Activated gamma-delta T cell treated with anti-CD3 and anti-CD28 coated beads, Interleukin-2, amount 50 U/mL, for 16 hours (primary cell): ENCODE measurements at places on chromosomes 7 and 10.

GRCh38 chr7:86991771-86992191, 67.7 kb downstream of the ELAPOR2 start:
- no peak for DNase-seq

DNA sequence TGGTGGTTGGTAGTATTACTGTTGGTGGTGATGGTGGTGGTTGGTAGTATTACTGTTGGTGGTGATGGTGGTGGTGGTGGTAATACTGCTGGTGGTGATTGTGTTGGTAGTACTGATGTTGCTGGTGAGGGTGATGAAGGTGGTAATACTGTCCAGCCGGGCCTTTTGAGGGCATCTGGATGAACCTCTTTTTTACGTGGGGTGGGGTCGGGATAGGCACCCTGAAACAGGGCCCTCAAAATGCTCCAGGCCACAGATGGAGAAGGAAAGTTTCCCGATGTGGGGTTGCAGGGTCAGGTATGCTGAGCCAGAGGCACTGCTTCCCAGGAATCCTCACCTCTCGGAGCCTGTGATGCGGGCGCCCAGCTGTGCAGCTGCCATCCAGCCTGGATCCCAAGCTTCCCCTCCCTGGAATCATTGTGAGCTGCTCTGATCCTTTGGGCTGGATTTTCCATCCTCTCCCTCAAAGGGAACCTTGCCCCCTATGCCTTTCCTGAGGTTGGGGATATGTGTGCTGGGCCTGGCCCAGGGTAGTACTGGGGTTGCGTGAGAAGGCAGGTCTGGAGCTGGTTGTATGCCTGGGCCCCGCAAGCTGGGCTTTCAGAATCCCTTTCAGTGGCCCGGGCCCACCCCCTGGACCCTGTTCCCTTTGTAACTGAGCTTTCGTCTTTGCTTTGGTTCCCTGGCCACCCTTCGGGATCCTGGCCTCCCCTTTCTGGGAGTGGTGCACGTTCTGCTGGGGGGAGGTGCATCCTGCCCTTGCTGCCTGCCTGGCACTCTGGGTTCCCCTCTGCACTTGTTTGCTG, 43.3 kb downstream of the DOCK1 start:
- no peak for DNase-seq

DNA sequence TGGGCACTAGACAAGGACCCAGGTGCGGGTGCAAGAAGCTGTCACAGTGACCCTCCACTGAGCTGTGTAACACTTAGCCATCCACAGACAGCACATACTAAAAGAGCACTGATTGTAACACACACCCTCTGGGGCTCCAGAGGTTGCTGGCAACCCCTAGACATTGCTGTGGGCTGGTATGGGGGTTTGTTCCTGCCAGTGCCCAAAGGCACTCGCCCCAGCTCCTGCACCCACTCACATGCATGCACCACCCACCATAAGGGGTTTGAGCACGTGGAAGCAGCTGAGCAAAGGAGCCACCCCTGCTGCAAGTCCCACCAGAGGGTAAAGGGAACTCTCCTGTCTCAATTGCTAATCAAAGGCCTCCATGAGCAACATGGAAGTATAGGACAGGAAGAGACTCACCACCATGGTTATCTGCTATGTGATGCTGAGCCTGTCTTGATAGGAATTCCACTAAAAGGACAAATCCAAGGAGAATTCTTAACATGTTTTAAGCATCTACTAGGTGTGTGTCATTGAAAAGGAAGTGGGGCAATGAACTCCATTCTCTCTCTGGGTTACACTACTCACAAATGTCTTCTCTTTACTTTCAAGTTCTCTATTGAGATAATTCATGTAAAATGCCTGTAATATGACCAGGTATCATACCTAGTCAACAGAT, 103.1 kb downstream of the GFRA1 start:
- no peak for DNase-seq

- no peak for DNase-seq
Measured at GRCh38 chr7:2808891-2809665, 35.0 kb downstream of the GNA12 start.

GRCh38 chr7:121012170-121012874, 23.8 kb downstream of the CPED1 start:
- no peak for DNase-seq

GRCh38 chr7:159227433-159227832, 82.8 kb upstream of the VIPR2 start:
- no peak for DNase-seq

DNA sequence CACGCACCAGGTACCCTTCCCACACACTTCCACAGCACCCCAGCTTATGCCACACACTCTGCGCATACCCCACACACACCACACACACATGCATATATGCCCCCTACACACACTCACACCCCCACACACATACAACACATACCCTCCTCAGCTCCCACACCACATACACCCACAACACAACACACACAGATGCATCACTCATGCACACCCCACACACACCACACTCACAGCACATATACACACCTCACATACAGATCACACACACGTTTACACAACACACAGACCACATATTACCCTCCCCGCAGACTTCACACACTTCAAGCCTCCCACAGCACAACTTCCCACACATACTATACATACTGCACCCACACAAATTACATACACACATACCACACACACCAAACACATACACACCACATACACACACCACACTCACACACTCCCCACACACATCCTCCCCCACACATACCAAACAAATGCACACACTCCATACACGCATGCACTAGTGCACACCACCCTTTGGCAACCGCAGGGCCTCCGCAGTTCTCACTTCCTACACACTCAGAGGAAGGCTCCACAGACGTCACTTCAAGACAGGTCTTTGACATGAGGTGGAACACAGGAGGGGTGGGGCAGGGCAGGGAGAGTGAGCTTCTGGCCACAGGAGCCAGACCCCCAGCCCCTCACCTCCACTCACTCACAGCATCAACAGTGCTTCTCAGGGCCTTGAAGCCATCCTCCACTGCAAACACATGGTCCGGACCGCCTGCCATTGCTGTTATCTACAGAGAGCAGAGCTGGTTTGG, 18.5 kb upstream of the ANTXRL start:
- no peak for DNase-seq

GRCh38 chr10:17028798-17029197, 100.8 kb downstream of the CUBN start:
- DNase-seq: no peak
